Body of pancreas (tissue), 4 donors: ENCODE measurements at places on chromosomes 13 and 19.
A peak's percentile ranks its signal among the peaks of the same experiment; 100 is the strongest.

DNA sequence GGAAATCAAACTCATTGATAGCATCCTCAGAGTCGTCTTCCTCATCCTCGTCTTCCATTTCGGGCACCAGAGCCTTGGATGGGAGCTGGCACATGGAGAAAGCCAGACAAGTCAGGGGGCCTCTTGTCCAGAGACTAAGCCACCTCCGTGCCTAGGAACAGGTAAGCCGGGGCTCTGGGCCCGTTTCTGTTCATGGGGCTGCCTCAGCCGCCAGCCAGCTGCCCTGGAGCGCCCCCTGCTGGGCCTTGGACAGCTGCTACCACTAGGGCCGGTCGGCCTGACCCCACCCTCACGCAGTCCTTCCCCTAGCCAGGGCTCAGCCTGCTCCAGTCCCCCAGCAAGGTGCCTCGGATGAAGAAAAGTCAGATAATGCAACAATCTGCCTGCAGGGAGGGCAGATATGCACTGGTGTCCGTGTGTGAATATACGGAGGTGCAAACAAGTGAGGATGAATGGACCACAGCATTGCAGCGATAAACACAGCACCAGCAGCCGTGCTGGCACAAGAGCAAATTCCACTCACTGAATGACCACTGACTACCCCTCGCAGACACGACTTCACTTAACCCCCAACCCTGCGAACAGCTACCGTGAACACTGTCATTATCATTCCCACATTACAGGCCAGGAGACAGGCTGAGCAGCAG is 11.9 kb upstream of the PRKD2 start:
- DNase-seq = peak; percentile 80

DNA sequence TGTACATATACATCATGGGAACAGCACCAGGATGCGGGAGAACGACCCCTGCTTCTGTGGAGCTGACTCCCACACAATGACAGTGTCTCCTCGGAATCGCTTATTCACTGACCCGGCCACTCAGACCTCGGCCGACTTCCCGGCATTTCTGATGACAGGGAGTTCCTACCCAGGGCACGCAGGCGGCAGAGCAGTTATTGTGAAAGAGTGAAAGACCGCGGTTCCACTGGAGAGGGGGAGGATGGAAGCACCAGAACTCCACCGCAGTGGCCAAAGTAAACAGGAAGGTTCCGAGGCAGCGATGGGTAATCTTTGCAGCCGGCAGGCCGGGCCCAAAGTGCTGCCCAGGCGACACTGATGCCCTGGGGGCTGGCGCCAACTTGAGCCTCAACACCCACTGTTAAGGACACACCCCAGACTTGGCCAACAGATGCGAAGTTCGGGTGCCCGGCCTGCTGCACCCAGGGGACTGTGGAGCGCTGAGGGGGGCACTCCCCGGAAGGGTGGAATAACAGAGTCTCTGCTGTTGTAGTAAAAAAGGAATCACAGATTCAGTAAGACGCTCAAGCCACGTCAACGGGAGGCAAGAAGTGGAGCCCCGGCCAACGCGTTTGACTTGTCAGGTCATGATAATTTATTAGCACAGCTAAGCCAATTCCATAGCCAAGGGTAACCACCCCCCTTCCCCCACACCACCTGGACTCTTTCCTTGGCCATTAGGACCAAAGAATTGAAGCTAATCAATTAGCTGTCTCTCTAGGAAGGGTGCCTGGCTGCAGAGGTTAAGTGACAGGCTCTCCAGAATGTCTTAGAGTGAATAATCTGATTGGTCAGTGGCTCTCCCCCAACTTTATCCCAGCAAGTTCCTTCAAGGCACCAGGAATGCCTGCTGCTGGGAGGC is 5.8 kb downstream of the MLLT1 start:
- peak; percentile 87 for DNase-seq

DNA sequence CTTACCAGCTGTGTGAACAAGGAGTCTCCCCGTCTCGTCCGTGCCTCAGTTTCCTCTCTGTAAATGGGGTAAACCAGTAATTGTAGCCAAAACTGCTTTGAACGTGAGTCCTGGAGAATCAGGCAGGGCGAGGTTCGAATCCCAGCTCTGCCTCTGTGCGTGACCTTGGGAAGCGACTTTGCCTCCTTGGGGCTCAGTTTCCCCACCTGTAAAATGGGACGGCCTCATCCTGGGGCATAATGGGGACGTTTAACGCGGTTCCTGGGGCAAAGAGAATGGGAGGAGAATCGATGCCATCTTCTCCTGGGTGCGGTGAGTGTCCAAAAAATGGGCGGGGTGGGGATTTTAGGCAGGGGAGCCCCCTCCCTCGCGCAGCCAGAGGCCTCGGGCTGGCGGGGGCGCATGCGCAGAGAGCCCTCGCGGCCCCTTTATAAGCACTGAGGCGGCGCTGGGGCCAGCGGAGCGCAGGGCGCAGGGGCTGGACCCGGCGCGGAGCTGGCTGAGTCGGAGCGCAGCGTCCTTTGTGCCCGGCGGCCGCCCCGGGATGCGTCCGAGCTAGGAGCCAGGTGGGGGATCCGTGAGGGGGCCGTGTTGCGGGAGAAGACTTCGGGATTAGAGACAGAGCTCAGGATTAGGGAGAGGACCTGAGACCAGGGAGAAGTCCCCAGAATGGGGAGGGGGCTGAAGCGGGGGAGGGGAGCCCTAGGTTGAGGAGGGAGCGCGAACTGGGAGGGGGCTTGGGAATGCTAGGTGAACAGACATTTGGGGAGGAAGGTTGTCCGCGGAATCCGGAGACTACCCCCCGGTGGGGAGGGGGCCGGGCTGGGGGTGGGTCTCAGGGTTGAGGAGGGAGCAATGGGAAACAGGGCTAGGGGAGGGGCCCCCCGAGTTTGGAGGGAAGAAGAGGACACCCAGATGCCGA is at the start of gene NCAN:
NCAN (plus strand) TSS at position 460 of the 922 bp plus-strand sequence. CDS start 4,996 bp downstream, outside the sequence.
- DNase-seq = no peak

DNA sequence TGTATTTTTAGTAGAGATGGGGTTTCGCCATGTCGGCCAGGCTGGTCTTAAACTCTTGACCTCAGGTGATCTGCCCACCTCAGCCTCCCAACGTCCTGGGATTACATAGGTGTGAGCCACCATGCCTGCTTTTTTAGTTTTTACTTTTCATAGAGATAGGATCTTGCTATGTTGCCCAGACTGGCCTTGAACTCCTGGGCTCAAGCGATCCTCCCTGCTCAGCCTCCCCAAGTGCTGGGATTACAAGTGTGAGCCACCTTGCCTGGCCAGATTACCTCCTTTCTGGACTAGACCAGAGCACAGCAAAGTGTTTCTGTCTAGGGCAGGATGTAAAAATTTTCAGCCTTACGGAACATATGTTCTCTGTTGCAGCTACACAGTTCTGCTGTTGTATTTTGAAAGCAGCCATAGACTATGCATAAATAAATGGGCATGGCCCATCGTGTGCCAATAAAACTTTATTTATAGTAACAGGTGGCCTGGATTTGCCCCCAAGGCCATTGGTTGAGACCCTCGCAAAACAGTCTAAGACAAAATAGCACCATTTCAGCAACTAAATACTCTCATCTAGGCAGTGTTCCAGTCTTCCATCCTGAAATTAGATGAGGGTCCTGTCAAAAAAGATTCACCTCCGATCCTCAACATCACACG is 36.0 kb downstream of the GNG7 start:
- no peak for DNase-seq

GRCh38 chr19:19106056-19106551 is 32.2 kb downstream of the TMEM161A start:
- DNase-seq = no peak

DNA sequence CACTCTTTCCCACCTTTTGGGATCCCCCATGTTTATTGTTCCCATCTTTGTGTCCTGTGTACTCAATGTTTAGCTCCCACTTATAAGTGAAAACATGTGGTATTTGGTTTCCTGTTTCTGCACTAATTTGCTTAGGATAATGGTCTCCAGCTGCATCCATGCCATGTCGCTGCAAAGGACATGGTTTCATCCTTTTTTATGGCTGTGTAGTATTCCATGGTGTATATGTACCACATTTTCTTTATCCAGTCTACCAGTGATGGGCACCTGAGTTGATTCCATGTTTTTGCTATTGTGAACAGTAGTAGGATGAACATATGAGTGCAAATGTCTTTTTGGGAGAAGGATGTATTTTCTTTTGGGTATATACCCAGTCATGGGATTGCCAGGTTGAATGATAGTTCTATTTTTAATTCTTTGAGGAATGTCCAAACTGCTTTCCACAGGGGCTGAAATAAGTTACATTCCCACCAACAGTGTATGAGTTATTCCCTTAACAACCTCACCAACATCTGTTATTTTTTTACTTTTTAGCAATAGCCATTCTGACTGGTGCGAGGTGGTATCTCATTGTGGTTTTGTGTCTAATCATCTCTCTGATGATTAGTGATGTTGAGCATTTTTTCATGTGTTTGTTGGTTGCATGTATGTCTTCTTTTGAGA is 55.7 kb upstream of the MEDAG start:
- no peak for DNase-seq

DNA sequence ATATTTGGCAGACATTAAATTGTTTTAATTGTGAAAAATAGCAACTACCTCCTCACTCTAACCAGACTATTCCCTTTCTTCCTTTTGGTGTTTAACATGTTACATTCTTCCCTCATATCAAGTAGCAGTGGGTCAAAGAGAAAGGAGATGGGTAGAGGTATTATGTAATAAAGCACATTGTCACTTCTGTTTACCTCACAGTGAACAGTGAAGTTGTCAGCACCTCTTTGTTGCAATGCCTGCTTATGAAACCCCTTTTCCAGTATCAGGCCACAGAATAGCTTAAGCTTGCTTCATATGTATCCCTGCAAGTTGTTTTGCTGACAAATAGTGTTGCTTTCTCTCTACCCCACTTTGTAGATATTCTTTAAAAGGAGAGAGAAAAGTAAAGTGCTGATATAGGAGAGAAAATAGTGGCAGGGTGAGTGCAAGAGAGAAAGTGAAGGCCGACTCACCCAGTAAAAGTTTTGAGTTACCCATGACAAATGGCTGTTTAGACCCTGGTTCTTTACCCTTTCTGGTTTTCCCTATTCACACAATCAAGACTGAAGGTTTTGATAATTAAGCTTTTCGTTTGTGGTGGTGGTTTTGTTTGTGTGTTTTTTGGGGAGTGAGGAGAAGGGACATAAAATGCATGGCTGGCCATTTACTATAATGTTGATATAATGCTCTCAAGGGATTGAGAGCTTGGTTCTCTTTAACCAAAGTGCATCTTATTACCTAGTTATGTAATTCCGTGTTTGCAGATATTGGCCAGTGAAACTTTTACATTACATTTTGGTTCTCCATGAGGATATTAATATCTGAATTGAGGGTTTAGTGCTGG is 3.7 kb downstream of the ITM2B start:
- DNase-seq = no peak

DNA sequence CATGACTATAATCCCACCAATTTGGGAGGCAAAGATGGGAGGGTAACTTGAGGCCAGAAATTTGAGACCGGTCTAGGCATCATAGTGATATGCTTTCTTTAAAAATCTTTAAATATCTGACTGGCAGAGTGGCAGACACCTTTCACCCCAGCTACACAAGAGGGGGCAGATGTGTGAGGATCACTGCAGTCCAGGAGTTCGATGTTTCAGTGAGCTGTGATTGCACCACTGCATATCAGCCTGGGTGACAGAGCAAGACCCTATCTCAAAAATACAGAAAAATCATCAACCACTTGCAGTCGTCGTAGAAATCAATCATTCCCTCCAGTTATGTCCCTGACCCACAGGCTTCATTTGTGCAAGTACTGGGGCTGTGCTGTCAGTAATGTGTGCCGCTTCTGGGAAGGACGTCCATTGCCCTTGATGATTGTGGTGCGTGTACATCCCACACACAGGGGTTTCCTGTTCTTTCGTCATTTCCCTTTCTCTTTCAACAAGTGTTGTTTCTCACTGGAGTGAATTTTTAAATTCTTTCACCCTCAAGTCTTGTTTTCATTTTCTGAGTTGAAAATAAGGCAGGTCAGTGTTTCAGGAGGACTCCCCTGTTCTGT is 1.4 kb downstream of the LGALS14 start:
- DNase-seq = no peak

DNA sequence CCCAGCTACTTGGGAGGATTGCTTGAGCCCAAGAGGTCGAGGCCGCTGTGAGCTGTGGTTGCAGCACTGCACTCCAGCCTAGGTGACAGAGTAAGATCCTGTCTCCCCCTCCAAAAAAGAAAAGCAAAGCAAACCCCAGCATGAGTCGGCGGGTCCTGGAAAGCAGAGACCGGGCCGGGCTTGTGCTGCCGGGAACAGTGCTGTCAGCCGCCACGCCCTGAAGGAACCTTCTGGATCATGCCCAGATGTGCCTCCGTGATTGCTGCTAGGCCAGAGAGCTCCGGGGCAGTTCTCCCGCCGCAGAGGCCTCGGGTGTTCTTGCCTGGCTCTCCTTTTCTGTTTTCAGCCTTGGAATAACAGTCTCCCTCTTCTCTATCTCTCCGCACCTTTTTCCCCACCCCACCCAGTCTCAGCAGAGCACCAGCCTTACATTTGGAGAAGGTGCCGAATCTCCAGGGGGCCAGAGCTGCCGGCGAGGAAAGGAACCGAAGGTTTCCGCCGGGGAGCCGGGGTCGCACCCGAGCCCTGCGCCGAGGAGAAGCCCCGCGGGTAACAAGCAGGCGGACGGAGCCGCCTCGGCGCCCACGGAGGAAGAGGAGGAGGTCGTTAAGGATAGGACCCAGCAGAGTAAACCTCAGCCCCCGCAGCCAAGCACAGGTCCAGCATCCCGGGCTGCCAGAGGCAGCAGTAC is 181.9 kb downstream of the STK24 start:
- no peak for DNase-seq
